ENCODE measurements at places on chromosomes 4 and X.
A peak's percentile ranks its signal among the peaks of the same experiment; 100 is the strongest.

GRCh38 chrX:2629316-2630007 lies 61.6 kb upstream of the CD99 start:
- DNase-seq, result peak; percentile 80

DNA sequence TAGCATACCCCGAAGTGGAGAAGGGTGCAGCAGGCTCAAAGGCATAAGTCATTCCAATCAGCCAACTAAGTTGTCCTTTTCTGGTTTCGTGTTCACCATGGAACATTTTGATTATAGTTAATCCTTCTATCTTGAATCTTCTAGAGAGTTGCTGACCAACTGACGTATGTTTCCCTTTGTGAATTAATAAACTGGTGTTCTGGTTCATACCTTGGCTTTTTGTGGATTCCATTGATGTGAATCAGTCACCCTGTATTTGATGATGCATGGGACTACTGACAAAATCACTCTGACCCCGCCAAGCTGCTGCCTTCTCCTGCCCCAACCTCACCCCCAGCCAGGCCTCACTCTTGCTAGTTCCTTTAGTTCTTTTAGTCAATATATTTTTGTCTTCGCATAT lies 32.7 kb downstream of the F9 start:
- DNase-seq, result no peak

- DNase-seq, result no peak
These were observed 1927.3 kb downstream of the STIM2 start for GRCh38 chr4:28787947-28788346.

GRCh38 chrX:43317378-43317777 lies 338.7 kb upstream of the MAOA start:
- DNase-seq, result no peak

- DNase-seq, result no peak
These were observed 336.2 kb upstream of the PPARGC1A start for GRCh38 chr4:24226023-24226422.

DNA sequence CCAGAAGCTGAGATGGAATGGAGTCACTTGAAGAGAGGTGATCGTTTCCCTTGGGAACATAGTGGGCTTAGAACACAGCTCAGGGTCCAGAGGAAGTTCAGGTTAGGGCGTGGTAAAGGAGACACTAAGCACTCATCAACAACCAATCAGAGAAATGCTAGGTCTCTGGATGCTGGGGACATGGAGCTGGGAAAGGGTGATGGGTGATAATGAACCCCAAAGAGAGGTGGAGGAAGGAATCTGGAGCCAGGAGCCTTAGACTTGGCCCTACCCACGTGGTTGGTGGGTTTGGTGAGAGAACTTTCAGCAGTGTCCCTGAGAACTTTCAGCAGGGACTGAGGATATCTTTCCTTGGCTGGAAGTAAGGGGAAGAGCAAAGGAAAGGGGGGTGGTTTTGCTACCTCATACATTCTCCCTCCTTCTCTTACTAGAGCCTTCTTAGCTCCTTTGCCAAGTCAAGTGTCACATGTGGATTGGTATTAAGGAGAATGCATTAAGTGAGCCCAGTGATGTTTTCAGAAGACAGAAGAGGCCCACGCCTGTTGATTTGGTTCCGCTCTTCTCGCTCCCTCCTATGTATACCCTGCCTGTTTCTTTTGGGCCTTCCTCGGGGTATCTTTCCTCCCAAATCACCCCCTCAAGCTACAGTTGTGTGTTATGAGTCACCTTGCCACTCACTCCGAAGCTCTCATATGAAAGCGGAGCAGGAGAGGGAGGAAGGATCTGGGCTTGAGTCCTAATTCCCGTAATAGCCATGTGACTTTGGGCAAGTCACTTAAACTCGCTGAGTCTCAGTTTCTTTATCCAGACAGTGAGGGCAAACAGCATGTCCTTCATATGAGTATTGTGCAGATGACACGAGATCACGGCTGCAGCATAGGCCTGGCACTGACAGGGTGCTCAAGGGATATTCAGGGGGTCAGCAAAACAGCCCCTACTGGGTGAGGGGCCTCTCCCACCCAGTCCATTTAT lies 63.1 kb downstream of the TSC22D3 start:
- no peak for DNase-seq

Data from CD4-positive, alpha-beta T cell (primary cell).